ENCODE measurements at places on chromosomes 3 and 15.

- no peak for DNase-seq
Observed at GRCh38 chr15:100703671-100704070, 101.3 kb downstream of the ASB7 start.

- no peak for DNase-seq
Observed at GRCh38 chr3:14875411-14876175, 56.8 kb downstream of the FGD5 start.

- DNase-seq: no peak
Observed at GRCh38 chr3:56111606-56112304, 356.5 kb downstream of the ERC2 start.

DNA sequence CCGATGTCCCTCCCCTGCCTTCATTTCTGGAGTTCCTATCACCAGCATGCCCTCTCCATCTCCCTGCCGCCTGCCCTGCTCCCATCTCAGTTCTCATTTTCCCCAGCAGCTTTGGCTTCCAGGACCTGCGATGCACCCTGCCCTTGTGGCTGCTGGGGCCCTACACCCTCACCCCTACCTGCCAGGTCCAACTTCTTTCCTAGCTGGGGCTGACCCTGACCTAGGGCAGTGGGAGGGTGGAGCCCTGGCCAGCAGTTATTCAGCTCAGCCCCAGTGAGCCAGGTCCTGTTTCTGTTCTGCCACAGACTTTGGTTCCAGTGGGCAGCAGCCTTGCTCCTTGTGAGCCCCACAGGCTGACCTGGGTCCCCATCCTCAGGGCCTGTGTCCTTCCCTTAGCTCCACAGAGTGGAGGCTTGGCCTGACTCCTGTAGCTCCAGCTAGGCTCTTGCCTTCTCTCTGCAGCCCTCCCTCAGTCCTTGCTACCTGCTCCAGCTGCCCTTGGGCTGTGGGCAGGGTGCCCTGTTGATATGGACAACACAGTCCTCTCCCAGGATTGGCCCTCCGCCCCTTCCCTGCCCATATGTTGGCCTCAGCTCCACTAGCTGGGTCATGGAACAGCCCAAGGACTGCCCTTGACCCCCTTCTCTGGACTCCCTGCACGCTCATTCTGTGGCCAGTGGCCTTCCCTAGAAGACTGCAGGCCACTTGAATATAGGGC is 34.7 kb upstream of the PDE8A start:
- no peak for DNase-seq

DNA sequence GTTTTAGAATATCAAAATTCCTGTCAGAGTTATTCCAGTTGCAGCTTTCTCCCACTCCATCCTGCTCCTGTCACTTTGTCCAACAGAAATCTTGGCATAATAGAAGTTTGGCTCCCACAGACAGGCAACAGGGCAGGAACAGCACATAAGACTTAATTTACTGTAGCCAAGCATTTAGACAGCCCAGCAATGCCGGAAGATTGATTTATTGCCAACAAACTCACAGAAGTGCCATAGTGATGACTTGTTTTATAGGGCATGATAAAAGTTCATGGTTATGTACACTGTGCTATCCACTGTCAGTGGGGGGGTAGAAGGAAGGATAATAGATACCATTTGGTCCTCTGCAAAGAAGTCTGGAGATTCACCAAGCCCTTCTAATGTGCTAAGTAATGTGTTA is 98.3 kb upstream of the CBLB start:
- DNase-seq: no peak

GRCh38 chr15:80641384-80641783 is 53.7 kb upstream of the ABHD17C start:
- DNase-seq: no peak

DNA sequence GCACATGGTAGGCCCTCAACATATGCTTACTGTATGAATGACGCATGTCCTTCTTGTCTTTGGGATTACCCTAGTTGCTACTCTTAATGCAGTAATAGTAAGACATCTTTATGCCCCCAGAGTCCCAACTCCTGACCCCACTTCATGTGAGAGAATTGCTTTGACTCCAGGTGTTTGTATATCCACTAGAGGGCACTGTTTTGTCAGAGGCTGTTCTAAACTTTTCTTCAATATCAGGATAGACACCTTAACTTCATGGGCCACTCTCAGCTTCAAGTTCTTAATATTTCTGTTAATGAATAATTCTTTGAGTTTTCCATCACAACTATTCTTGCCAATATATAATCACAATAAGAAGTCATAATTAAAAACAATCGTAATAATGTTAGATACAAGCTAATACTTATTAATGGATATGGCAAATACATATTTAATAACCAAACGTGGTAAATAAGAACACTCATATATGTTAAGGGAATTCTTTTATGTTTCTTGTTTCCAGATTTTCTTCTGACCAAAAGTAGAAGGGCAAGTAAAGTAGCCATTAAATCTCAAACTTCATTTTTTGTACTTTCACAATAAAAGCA is 337.2 kb upstream of the DNAJC19 start:
- no peak for DNase-seq

Data from ELF-1 (cell line).